Nephron progenitor cell (in vitro differentiated cells): ENCODE measurements at places on chromosomes 5 and 9.

DNA sequence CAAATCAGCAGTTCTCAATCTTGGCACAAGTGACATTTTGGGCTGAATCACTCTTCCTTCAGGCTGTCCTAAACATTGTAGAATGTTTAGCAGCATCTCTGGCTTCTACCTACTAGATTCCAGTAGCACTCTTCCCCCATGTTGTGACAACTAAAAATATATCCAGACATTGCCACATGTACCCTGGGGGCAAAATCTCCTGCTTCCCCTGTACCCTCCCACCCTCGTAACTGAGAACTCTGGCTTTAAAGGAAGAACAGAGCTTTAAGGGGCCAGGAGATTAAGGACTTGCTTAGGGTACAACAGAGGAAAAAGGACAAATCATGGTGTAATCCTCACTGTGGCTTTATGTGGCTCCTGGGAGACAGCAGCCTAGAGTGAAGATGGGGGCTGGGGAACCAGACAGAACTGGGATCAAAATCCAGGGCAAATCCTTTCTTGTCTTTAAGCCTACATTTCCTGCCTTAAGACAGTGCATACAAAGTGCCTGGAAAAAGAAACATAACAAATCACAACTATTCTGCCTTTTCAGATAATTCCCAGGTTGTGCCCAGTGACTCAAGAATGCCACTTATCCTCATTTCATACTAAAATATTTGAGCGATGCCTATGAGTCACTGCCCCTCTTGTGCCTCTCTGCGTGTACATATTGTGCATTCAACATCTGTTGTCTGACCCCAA is 109.3 kb downstream of the DAPK1 start:
- no peak for DNase-seq
- H3K27ac ChIP-seq, result peak overlapping the region; percentile 79
- H3K27me3 ChIP-seq, result no peaks in the 10 kb centered on the region

DNA sequence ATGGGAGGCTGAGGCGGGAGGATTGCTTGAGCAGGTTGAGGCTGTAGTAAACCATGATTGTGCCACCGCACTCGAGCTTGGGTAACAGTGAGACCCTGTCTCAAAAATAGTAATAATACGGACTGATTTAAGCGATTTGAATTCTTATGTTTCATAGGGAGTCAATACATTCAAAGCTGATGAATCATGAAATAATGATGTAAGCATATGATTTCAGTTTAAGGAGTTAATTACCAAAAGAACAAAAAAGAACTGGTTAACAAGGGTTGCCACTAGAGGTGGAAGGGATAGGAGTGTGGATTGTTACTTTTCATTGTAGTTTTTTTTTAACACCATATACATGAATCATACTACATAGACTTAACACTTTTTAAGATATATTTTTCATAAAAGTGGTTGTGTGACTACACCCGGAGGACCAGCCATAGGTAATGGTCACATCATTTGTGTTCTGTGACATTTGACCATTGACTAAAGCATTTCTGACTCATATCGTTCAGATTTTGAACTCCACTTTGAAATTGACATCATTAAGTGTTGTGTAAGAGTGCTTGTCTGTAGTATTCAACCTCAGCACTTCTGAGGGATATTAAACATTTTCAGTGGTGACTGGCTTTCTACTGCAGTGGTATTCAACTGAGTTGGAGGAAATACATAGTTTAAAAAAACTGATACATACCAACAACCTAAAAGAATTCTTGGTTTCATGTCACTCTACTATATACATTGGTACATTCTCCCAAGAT is 7.0 kb downstream of the TRMT10B start:
- DNase-seq, result no peak
- peaks cover 3% of the 10 kb centered on the region for H3K27me3 ChIP-seq
- no peak overlapping the region for H3K27ac ChIP-seq
- H3K4me3 ChIP-seq, result no peak overlapping the region

- no peak overlapping the region for H3K27ac ChIP-seq
- peaks cover 9% of the 10 kb centered on the region for H3K36me3 ChIP-seq
- H3K4me1 ChIP-seq, result no peaks in the 10 kb centered on the region
- H3K27me3 ChIP-seq, result no peaks in the 10 kb centered on the region
- no peak overlapping the region for H3K4me3 ChIP-seq
- DNase-seq, result no peak
These were observed 39.1 kb downstream of the SHLD3 start for GRCh38 chr5:65663804-65664521.

GRCh38 chr5:56480078-56480704 is 247.1 kb upstream of the ANKRD55 start:
- peaks cover 12% of the 10 kb centered on the region for H3K27me3 ChIP-seq
- H3K36me3 ChIP-seq, result no peaks in the 10 kb centered on the region
- peak overlapping the region; percentile 79 for H3K4me3 ChIP-seq
- H3K4me1 ChIP-seq, result peaks cover 55% of the 10 kb centered on the region
- peak; percentile 39 for DNase-seq

- peaks cover 21% of the 10 kb centered on the region for H3K4me1 ChIP-seq
- no peak overlapping the region for H3K4me3 ChIP-seq
- H3K36me3 ChIP-seq, result no peaks in the 10 kb centered on the region
- no peak for DNase-seq
These were observed 33.5 kb downstream of the ABLIM3 start for GRCh38 chr5:149174847-149175234.

GRCh38 chr5:72523960-72524582 is 16.9 kb upstream of the ZNF366 start:
- no peak for DNase-seq
- no peaks in the 10 kb centered on the region for H3K4me1 ChIP-seq
- peaks cover 13% of the 10 kb centered on the region for H3K27me3 ChIP-seq
- peaks cover 9% of the 10 kb centered on the region for H3K36me3 ChIP-seq
